Activated naive CD8-positive, alpha-beta T cell treated with anti-CD3 and anti-CD28 coated beads for 36 hours (primary cell): ENCODE measurements at places on chromosomes 13 and 19. TPM values are rescaled to one million over a fixed set of nuclear protein-coding genes. Genes with fewer than 3 reads are reported as not detected.

DNA sequence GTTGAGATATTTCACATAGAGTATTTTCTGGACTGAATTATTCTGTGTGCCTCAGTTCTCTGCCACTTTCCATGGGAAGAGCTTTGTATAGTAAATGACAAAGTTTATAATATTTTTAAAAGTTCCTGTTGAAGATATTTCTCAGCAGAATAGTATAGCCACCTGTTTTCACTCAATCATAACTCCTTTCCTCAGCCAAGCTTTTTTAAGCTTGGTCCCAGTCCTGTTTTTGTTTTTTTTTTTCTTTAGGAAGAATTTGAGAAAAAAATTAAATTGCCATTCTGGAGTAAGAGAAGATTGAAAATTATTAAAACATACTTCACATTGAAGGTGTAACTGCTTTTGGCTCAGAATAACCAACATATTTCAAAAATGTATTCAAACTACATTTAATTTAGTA lies 55.5 kb downstream of the ENOX1 start:
- H3K27me3 ChIP-seq, result peaks cover 16% of the 10 kb centered on the region
- H3K27ac ChIP-seq, result no peak overlapping the region
- H3K4me3 ChIP-seq, result no peak overlapping the region
- no peaks in the 10 kb centered on the region for H3K36me3 ChIP-seq
- no peak for DNase-seq

LRRC63 gene
- total RNA-seq, result 0.14 TPM

ZNF317 gene
- 53.4 TPM for total RNA-seq

PSG11 gene
- not detected for total RNA-seq

LGALS4 gene
- total RNA-seq, result 0.33 TPM
